NCI-H446 (cell line): ENCODE measurements at places on chromosomes 12 and 14.
A peak's percentile ranks its signal among the peaks of the same experiment; 100 is the strongest.

- DNase-seq, result no peak
Observed at GRCh38 chr12:49195736-49196135, 6.9 kb upstream of the TUBA1A start.

- DNase-seq, result no peak
Observed at GRCh38 chr12:108826807-108827721, 30.3 kb downstream of the SSH1 start.

DNA sequence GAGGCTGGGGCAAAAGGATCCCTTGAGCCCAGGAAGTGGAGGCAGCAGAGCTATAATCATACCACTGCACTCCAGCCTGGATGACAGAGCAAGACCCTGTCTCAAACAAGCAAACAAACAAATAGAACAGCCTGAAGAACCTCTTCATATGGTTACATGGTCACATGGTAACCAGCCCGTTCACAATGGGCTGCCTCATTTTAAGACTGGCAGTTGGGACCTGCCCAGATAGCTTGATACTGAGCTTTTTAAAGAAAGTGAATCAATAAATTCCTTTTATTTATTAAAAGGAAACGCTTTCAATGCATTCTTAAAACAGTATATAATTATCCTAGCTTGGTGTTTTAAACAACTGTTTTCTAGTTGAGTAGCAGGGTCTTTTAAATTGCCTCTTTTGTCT lies 10.5 kb downstream of the MLXIP start:
- DNase-seq, result no peak

- DNase-seq, result no peak
Observed at GRCh38 chr14:49939884-49940510, 47.1 kb downstream of the ARF6 start.

- no peak for DNase-seq
Observed at GRCh38 chr12:42679466-42679865, 89.9 kb upstream of the PRICKLE1 start.

- peak; percentile 81 for DNase-seq
Observed at GRCh38 chr12:116276652-116277466, 634 bp downstream of the MED13L start.

GRCh38 chr14:75910048-75910447 lies 71.7 kb downstream of the TGFB3 start:
- no peak for DNase-seq

DNA sequence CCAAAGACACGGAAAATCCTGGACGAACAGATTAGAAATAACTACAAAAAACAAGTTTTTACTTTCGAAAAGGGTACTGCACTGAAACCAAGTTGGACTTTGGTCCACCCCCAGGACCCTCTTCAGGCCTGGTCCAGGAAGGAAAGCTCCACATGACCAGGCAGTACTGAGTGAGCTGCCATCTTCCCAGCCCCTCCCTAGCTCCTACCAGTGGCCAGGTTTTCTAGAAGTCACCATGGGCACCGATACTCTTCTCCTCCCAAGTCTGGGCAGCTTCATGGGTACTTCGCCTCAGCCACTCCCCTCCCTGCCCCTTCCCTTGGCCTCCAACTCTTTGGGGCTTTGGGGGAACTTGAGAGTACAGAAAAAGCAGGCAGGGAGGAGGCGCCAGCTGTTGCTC lies 6.6 kb downstream of the VAMP1 start:
- DNase-seq, result no peak

GRCh38 chr14:95432144-95433093 lies 84.0 kb downstream of the SYNE3 start:
- no peak for DNase-seq

- DNase-seq, result no peak
Observed at GRCh38 chr14:63551332-63551731, 8.2 kb upstream of the PPP2R5E start.

GRCh38 chr14:61300754-61301153 lies 19.6 kb upstream of the TMEM30B start:
- no peak for DNase-seq

- no peak for DNase-seq
Observed at GRCh38 chr12:89154743-89155499, 197.4 kb downstream of the DUSP6 start.

GRCh38 chr12:114776731-114777442 lies 92.9 kb upstream of the TBX3 start:
- DNase-seq, result no peak

- DNase-seq, result no peak
Observed at GRCh38 chr14:55066223-55066622, 14.8 kb downstream of the MAPK1IP1L start.
